Stimulated activated effector memory CD8-positive, alpha-beta T cell treated with anti-CD3 and anti-CD28 coated beads, Interleukin-12 subunit alpha, Interleukin-12 subunit beta, amount 100 ng/mL, for 72 hours (primary cell): ENCODE measurements at places on chromosomes 2 and 18.

GRCh38 chr18:37701967-37702366 lies 136.4 kb upstream of the CELF4 start:
- DNase-seq: no peak

DNA sequence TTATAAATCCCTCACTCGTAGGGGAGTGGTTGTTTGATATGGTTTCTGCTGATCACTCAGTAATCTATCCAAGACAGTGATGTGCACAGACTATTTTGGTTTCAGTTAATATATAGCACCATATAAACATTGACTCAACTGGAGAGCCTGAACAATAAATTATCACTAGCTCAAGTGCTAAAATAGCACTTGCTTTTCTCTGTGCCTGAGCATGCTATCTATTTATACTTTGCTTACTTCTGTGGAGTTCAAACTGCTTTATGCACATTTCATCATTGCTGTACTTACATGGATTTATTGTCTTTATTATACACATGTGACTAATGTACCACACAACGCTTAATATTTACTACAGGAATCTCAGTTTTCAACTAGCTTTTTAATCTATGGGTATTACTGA lies 133.6 kb downstream of the BCL2 start:
- DNase-seq: no peak

- DNase-seq: no peak
These were observed 1002.8 kb upstream of the NRXN1 start for GRCh38 chr2:52034706-52035105.

DNA sequence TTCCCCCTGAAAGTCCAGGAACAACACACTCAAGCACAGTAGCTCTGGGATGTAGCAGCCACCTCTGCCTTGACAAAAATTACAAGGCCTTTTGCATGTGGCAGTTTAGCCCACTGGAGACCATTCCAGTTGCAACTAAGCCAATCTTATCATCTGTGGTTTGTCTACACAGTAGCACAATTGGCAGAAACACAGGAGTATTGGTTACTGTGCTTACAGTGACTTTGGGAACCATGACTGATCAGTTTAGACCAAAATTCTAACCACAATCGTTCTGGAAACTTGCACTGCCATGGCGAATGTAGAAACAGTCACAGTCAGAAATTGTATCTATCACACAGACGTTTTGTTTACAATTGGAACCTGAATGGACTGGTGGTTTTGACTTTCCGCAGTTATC lies 403.7 kb upstream of the MEIS1 start:
- DNase-seq: no peak
